ENCODE measurements at places on chromosomes 1 and 21.

DNA sequence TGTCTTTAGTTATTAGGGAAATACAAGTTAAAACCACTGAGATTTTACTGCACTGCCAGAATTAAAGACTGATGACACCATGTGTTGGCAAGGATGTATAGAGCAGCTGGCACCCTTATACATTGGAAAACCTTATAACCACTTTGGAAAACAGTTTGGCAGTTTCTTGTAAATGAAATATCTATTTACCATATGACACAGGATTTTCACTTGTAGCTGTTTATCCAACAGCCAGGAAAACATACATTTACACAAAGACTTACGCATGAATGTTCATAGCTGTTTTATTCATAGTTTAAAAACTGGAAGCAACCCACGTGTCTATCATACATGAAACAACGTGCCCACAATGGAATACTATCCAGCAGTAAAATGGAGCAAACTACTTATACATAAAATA is 45.3 kb downstream of the PRRC2C start:
- DNase-seq, result no peak

GRCh38 chr21:45615145-45615711 is 28.3 kb upstream of the PCBP3 start:
- DNase-seq, result no peak

DNA sequence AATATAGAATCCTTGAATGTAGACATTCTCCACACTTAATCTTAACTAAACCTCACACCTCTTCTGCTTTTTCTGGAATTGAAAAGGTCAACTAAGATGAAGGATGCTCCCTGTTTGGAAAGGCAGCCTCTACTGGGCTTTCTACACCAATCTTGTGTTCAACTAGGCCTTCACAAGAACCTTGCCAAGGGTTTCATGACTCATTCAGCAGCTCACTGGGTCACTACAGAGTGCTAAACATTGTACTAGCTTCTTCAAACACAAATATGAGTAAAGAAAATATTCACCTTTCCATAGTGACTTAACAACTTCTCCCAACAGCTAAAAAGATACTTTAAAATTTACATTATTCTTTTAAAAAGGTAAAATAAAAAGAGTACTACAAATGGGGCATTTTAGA is 135.3 kb upstream of the PRMT6 start:
- DNase-seq, result no peak

DNA sequence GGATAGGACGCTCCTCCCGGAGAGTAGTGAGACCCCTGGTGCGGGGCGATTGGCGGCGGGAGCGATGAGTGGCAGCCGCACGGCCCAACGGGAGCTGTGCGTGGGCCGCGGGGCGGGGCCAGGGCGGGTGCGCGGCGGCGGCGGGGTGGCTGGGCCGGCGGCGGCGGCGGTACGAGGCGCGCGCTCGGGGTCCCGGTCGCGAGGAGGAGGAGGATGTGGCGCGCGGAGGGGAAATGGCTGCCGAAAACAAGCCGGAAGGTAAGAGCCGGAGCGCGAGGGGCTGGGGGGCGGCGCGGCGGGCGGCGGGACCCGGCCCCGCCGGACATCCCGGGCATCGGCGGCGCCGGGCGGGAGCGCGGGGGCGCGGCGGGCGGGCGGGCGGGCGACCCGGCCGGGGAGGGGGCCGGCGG is at the start of gene CAMTA1:
CAMTA1 (plus strand) TSS at position 137 of the 410 bp plus-strand sequence; CDS start at position 214, 77 bp downstream.
- DNase-seq, result no peak

DNA sequence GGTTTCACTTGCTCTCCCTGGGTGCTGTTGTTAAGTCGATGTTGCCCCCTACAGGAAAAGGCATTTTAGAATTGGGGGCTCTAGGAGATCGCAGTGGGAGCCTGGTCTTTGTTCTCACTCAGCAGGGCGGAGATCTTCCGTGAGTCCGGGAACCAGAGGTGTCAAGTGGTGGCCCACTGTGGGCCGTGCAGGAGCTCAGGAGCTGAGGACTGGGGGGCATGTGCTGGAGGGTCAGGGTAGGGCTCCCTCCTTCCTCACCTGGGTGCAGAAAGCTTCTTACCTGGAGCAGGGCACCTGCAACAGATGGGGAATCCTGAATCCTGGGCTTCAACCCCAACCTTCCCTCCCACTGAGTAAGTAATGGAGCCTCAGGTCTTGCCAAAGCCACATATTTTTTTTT is 392.7 kb downstream of the NPHP4 start:
- no peak for DNase-seq

GRCh38 chr1:41714638-41715389 is 203.9 kb downstream of the HIVEP3 start:
- DNase-seq, result no peak

DNA sequence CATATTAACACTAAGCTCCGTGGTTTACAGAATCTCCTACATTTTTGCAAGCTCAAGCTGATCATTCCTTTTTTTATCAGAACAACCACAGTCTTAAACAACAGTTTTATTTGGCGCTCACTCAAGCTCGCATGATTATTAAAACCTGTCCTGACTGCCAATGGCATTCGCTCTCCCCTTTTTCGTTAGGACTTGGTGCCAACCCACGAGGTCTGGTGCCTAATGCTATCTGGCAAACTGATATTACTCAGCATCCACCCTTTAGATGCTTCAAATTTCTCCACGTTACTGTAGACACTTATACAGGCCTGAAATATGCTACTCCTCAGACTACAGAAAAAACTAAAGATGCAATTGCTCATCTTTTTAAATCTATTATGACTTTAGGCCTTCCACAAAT is 23.0 kb upstream of the ITLN1 start:
- DNase-seq, result no peak

DNA sequence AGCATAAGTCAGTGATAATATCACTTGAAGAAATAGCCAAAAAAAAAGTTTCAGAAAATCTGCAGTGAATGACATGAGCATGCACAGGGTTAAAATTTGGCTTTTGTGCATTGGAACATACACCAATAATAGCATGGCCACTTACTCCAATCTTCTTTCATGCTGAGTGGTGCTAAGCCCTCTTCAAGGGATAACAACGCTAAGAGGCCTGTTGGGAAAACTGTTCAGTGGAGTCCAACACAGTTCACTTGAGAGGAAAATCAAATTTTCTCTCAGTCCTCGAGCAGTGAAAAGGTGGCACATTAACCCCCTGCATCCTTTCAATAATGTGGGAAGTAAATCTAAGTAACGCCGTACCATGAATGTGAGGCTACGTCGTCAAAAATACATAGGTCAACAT is 264.7 kb downstream of the SPATA17 start:
- no peak for DNase-seq

DNA sequence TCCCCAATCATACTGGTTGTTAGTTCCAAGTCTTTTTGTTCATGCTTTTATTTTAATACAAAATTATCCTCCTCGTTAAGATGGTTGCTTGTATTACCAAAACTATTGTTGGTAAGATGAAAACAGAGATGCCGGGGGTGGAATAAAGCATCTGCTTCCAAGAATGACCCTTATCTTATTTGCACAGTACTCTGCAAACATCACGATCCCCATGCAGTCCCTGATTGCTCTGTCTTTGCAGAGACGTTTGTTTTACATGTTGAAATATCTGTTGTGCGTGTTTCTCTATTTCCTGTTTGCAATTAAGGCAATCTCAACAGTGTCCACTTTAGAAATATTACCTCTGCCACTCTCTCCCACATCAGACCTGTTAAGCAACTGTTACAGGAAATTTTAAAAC is 141.3 kb upstream of the NCAM2 start:
- DNase-seq, result peak; percentile 75

DNA sequence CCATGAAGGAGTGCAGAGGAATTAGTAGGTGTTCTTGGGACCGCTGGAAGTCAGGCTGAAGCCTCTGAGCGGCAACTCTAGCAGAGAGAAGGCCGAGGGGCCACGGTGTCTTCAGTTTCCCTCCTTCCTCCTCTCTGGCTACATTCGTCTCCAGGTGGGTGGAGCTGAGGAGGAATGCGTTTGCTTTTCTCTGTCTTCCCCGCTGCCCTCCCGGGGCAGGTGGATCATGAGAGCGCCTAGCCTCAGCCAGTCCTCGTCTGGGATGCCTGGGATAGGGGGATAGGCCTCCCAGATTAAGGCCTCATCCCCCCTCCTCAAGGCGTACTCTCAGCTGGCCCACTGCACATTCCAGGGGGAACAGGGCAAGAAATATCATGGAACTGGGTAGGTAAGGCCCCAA is 7.5 kb upstream of the GOLT1A start:
- no peak for DNase-seq
